ENCODE measurements at places on chromosomes 1 and 21. TPM values are rescaled to one million over a fixed set of nuclear protein-coding genes. Genes with fewer than 3 reads are reported as not detected.

GRCh38 chr1:32172621-32173245 is 6.7 kb upstream of the TXLNA start:
- no peak for DNase-seq

- no peak for DNase-seq
Measured at GRCh38 chr1:222522105-222522915, 25.6 kb downstream of the HHIPL2 start.

The WRAP73 gene
- 23.3 TPM for total RNA-seq

The CRNN gene
- 349 TPM for total RNA-seq

GRCh38 chr1:70890408-70890807 is 157.2 kb downstream of the PTGER3 start:
- DNase-seq, result no peak

Measured in vagina (tissue), 2 donors.